ENCODE measurements at places on chromosomes 4 and X.

DNA sequence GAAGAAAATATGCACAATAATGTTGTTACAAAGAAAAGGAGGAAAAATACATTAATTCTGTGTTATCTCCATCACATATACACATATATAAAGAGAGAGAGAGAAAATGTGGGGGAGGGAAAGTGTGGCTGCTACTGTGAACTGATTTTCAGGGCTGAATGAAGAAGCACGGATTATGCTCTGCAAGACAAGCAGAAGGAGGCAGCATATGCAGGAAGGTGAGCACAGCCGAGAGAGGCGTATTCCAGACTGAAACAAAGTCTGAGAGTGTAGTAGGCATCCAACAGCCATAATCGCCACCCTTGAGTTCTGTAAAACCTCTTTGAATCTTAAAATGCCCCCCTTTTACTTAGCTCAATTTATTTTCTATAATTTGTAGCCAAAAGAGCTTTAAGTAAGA lies 1081.8 kb upstream of the GRID2 start:
- no peak for DNase-seq

- DNase-seq, result no peak
These were observed 177.1 kb downstream of the NHS start for GRCh38 chrX:17552044-17552650.

DNA sequence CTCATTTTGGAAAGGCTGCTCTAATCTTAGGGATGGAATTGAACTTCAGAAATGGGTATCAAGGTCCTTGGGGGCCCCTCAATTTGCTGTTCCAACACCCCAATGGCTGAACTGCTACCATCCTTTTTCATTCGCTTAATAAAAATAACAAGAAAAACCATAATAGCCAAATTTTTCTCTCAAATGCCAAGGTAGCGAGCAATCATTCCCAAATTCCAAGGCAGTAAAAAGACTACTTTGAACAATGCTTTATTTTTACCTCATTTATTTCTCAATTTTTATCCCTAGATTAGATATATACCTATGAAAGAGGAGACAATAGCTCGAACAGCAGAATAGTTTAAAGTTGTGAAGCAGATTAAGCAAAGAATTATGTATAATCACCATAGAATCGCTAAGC lies 323.4 kb upstream of the SLC7A11 start:
- no peak for DNase-seq

GRCh38 chr4:25450491-25450901 lies 73.4 kb downstream of the ANAPC4 start:
- DNase-seq, result no peak

DNA sequence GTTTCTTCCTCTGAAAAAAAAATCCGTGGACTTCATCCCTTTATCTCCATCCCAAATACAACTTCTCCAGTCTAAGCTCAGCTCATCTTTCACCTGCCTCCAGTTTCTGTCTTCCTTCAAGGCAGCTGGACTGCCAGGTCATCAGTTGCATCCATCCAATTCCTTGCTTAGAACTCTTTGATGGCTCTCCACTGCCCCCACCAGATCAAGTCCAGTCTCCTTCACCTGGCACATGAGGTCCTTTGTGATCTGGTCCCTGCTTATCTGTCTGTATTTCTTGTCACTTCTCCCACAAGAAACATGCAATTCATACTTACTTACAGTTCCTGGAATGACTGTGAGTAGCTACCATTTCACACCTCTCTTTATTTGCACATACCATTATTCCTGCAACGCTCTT lies 33.8 kb downstream of the OTUD6A start:
- no peak for DNase-seq

DNA sequence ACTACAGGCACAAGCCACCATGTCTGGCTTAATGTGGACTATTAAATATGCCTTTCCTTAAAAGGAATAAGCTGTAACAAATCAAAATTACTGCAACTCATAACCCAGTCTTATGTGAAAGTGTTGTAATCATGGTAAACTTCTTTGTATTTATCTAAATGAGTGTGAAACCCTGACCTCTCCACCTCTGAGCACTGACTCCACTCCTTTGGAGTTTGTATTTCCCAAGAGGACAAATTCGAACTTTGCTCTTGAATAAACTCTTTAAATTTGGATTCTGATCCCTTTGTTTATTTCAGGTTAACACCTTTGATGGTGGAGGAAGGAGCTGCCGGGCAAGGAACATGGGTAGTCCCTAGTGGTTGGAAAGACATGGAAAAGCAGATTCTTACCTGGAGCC lies 48.3 kb upstream of the FAM9A start:
- DNase-seq, result no peak

- DNase-seq, result no peak
These were observed 31.6 kb downstream of the TRMT44 start for GRCh38 chr4:8472158-8472688.

DNA sequence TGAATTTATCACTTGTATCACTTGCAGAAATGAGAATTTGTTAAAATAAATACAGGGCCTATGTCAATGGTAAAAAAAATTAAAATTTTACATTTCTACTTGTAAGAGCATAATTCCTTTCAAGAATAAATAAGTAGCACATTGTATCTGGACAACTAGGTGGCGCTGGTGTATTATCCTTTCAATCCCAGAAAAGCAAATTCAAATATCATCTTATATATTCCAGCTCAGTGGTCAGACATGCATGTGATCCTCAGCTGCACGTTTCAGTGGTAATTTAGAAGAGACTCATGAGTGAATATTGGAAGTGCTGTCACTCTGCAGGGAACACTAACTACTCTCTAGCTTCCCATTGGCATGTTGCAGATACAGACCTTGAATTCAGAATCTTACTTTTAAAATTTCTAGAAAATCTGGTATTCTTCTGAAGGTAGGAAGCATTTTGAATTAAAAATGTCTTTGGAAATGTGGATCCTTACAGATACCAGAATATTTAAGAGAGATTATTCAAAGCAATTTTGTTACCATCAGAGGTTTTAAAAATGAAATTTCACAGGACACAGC lies 1414.7 kb upstream of the TENM3 start:
- DNase-seq, result no peak

GRCh38 chr4:140568507-140569306 lies at the start of gene UCP1:
UCP1 (minus strand) TSS chr4:140568961; CDS start chr4:140568729, 232 bp downstream.
- no peak for DNase-seq

DNA sequence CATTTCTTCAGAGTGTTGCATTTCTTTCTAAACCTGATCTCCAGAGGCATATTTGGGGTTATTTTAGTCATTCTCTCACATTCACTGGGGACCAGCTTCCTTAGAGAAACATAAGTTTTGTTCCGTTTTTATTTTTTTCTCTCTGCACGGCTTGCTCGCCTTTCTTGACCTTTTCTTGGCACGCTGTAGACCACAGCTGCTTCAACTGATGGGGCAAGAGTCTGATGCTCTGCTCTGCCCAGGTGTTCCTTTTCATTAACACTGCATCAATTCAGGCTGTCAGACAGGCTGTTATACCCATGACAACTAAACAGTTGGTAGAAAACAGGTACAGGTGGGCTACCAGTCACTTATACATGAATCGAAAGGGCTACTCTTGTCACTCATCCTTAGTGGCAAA lies 682.2 kb upstream of the DIAPH2 start:
- DNase-seq, result no peak
